ENCODE measurements at places on chromosomes 7 and 10.

DNA sequence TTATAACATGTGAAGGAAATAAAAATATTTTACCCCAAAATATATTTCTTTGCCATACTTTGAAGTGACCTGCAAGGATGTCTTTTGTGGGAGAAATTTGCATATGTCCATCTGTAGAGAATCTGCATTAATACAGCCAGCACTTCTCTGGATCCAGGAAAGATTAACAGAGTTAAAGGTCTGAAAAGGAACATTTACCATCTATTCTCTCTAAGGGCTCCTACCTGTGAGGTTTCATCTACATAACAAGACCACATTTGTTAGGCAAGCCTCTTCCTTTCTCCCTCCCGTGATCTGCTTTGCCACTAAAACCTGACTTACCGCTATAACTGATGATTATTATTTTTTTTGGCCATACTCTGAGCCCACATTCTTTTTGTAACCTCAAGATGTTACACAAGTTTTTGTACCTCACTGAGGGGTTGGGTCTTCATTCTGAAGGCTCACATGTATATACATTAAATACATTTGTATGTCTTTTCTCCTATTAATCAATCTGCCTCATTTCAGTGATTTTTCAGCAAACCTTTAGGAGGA, 129.4 kb downstream of the AKR1D1 start:
- DNase-seq = no peak

DNA sequence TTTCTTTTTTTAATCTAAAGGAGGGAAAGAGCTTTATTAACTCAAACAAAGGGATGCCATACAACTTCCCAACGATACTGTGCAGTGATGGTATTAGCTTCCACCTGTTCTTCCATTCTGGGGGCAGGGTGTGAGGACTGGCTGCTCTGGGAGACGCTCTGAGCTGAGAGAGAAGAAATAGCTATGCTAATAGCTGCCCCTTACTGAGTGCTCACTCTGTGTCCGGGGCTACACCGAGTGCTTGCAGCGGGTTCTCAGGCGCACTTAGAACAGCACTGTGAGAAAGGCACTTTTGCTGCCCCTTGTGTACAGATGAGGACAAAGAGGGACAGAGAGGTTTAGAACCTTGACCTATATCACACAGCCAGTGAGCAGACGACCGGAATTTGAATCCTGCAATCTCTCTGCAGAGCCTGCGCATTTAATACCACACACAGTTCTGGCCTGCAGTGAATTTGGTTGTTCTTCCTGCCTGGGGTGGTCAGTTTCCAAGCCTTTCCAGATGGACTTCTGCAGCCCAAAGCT, 142.2 kb downstream of the PLPP4 start:
- DNase-seq = no peak

DNA sequence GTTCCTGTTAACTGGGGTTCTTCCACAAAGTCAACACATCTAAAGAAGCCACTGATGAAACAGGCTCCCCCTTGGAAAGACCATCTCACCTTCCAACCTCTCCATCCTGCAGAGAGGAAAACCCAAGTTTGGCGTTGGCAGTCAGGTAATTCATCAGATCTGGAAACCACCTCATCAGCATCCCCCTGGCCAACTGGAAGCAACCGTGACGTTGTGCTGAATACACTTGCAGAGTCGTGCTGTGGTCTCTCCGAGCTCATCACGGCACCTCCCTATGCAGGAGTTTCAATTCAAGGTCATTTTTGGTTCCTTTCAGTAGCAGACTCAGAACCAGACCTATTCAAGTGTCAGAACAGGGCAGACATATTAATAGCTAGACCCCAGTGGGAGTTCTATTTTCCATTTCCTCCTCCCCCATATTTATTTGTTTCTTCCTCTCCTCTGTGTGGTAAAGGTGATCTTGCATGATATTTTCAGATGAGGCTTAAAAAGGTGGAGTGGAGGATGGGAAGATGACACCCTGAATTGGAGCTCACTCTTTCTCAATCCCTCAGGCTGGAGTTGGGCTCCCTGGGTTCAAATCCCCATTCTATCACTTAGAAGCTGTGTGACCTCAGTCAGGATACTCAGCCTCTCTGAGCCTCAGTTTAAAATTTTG, 149.1 kb upstream of the ADO start:
- no peak for DNase-seq

DNA sequence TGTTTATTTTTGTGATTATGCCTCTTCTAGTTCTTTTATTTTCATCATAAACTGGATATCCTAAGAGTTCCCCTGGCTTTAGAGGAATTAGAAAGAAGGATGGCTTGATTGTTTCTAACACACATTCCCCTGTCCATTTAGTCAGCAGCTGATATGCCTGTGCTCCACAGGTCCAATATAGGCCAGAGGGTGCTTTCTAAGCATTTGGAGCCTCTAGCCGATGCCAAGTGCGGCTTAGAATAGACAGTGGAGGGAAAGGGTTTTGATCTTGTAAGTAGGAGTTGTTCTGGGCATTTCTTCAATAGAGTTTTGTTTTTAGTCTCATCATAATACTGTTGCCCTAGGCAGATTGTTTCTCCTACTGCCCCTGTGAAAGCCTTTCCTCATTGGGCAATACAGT, 6.6 kb downstream of the CYP3A43 start:
- DNase-seq = no peak

- no peak for DNase-seq
Measured at GRCh38 chr7:2012981-2013380, 219.8 kb downstream of the MAD1L1 start.

- no peak for DNase-seq
Measured at GRCh38 chr7:2787251-2787951, 56.7 kb downstream of the GNA12 start.

Measured in effector CD4-positive, alpha-beta T cell (primary cell).